ENCODE measurements at places on chromosomes 5 and 9.
A peak's percentile ranks its signal among the peaks of the same experiment; 100 is the strongest.

DNA sequence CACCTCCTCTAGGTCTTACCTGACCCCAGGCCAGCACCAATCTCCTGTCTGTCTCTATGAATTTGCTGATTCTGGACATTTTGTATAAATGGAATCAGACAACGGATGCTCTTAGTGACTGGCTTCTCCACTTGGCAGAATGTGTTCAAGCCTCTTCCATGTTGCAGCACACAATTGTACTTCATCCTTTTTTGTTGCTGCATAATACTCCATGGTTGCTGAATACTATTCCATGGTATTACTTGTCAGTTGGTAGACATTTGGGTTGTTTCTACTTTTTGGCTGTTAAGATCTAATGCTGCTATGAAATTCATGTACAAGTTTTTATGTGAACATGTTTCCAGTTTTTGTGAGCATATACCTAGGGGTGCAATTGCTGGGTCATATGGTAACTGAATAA, 34.3 kb upstream of the FCN1 start:
- DNase-seq = no peak

- no peak for DNase-seq
These were observed 28.4 kb downstream of the CSF1R start for GRCh38 chr5:150057996-150058395.

DNA sequence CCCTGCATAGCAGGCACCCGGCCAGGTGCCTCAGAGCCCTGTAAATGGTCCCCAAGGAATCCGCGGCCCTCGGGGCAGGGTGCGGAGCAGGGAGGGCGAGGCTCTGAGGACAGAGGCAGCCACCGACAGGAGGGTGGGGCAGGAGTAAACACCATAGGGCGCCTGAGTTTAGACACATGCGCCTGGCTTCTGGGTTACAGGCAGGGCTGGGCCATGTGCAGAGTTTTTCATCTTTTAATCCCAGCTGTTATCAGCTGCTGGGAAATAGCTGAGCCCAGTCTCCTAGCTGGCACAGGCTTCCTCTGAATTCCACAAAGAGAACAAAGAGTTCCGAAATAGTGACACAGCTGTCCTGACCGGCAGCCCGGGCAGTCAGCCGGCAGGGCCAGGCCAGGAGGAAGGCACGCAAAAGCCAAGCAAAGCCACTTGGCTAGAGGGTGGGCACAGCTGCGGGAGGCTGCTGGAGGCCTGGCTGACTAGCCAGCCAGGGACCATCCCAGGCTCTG, 98.9 kb upstream of the PHYKPL start:
- DNase-seq = no peak

DNA sequence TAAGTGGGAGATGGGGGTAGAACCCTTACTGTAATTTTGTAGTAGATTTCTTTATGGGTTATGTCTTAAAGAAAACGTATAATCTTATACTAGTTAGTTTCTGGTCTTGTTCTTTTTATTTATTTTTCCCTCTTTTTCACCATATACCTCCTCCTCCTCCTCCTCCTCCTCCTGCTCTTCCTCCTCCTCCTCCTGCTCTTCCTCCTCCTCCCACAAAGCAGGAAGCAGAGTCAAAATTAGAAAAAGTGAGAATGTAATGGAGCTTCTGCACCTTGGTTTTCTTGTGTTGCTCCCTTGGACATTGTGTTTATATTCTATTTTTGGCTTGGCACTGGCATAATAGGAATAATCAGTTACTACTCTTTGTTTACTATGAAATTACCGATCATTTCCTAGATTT, 4.5 kb downstream of the MACIR start:
- no peak for DNase-seq

DNA sequence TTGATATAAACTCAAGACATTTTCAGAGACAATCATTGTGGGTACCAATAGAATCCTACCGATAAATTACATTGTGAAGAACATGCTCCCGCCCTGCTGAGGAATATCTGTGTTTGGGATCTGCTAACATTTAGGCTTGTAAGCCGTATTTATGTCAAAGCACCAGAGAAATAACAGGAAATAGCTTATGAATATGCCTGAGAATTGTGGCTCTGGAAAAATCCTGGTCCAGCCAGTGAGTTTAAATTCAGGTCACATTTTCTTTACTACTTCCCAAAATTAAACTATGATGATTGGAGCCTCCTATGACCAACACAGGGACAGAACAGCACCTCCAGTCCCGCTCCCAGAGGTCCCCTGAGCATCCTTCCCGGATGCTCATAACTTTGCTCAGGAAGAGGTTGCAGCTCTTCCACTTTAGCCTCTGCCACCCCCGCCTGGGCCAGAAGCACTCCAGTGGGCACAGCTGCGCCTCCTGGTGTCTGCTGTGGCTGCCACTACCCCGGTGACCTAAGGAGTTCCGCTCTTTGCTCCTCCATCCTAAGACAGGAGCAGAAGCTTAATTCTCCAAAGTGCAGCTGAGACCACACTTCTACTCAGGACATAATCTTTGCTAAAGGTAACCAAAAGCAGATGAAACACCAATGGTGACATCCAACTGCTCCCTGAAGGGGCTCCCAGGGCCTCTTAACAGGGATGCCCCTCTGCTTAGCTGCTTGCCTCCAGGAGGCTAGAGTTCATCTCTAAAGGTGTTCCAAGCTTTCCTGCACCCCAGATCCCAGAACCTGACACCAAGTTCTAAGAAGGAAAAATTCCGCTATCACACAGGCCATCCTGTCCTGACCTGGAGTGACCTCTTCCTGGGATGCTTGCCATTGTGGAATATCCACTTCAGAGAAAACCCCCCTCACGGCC, 58.8 kb downstream of the SLC1A1 start:
- DNase-seq = no peak

DNA sequence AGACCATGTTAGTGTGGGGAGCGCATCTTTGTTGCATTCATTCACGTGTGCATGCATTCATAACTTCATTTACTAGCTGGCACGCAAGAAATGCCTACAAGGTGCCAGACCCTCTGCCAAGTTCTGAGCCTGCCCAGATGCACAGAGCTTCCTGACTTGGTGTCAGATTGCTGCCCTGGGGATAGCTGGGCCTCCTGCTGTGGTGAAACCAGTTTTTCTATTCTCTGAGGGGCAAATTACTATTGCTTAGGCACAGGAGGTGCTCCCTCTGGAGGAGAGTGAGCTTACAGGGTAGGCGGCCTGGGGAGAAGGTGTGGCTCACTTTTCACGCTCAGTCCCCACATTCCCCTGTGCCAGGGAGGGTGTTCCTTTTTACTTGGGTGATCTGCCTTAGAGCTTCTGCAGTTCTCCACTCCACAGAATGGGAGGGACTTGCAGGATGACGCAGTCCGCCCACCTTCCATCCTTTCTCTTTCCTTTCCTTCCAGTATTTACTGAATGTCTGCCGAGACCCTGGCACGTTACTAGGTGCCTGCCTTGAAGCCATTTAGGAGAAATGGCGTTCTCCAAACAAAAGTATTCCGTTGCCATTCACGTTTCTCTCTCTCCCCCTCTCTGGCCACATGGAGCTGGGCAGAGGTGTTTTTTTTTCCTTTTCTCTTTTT, 27.9 kb upstream of the CTNNA1 start:
- no peak for DNase-seq

DNA sequence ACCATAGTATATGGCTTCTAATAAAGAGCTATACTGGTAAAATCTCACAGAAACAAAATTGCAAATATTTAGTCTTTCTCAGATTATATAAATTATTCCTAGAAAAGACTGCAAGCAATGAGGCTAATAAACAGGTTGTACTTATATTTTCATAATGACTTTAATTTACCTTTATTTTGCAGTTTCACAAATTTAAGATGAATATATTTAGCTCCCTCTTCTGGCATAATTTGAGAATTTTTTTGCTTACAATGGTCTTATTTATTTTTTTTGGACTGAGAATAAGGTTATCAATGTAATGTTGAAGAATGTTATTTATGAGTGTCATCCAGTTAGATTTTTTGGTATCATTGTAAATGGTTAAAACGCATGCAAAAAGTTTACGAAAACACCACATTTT, 56.7 kb downstream of the PIK3R1 start:
- no peak for DNase-seq

DNA sequence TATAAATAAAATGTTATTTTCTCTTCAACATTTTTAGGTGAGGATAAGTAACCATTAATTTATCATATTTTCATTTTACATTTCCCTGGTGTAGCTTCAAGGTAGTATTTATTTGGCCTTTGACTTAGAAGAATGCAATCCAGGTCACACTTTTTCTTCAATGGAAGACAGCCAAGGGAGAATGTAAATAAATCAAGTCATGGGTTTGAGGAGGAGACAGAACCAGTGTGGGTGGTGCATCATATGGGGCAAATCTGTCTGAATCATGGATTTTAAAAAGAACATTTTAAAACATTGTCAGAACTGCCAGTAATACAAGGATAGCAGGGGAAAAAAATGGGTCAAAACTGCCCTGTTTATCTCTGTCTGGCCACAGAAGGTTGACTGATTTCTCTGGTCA, 229.5 kb downstream of the FAM114A2 start:
- no peak for DNase-seq

DNA sequence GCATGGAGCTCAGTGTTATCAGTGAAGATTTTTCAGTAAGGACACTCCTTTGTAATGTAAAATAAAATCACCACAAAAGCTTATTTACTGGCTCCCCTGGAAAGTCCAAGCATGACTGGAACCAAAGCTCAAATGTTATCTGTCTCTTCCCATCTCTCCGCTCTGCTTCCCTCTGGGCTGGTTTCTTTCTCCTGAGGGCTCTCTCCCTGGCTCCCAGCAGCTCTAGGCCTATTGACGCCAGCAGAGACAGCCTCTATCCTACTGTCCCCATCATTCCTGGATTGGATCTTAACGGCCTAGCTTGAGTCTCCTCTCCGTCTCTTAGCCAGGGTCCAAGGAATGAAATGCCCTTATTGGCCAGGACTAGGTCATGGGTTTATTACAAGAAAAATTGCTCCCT, 86.1 kb downstream of the TMEM167A start:
- DNase-seq = no peak

GRCh38 chr5:34570721-34571676, 85.1 kb upstream of the RAI14 start:
- no peak for DNase-seq

- DNase-seq = peak; percentile 1
These were observed 21.9 kb downstream of the DEPDC1B start for GRCh38 chr5:60677850-60678664.

DNA sequence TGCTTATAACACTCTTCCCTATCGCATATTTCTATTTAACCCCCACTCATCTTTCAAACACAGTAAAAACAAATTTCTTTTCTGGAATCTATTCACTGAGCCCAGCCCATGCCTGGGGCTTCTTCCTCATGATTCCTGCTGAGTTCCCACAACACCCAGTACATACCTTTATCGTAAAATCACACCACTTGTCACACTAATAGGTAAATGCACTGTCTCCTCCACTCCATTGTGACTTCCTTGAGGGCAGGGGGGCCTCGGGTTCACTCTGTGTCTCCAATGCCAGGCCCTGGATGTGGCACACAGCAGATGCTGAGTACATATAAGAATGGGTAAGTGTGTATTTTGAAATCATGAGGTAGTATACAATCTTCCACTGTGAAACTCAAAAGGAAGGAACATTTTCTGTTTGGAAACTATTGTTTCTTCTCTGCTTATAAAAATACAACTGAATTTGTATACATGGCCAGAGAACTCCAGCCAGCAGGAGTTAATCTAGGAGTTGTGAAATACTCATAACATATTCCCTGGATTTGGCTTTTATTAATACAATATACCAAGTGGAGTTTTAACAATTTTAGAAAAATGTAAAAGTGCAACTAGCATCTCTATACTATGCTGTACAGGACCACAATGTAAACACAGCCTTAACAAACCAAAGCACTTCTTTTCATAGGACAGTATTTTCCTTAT, 7.2 kb downstream of the PLK2 start:
- no peak for DNase-seq

GRCh38 chr5:181114284-181114843, 16.6 kb downstream of the OR2V1 start:
- no peak for DNase-seq

- DNase-seq = no peak
These were observed 659 bp downstream of the RAI14 start for GRCh38 chr5:34656700-34657273.

DNA sequence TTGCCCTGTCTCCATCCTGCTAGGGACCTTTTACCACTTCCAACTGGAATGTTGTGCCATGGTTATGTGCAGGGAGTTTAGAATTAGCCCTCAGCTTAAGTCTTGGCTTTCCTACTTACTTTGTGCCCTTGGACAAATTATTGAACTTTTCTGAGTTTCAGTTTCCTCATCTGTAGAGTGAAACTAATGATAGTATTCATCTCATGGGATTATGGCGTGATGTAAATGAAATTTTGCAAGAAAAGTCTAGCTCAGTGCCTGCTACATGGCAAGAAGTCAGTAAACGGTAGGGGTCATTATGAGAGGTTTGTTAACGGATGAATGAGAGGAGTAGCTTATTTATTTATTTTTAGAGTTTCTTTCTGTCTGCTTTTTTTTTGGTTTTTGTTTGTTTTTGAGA, 1.8 kb downstream of the MVB12B start:
- no peak for DNase-seq

GRCh38 chr9:122186301-122186700, 26.6 kb downstream of the MORN5 start:
- no peak for DNase-seq

DNA sequence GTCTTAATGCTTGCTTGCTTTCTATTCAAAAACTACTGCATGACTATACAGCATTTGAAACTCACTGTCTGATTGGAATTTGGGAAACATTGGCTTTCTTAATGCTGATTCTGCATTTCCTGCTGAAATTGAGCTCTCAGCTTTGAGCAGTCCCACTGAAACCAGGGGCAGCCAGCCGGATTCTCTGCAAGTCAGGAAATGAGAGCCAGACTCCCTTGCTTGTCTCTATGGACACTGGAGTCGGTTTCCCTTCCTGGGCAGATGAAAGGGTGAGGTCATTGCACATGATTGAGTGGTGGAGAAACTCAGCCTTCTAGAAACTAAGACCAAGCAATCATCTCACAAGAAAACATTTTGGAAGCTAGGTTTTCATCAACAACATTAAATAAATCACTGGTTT, 119.7 kb upstream of the SPATA31C2 start:
- DNase-seq = no peak

DNA sequence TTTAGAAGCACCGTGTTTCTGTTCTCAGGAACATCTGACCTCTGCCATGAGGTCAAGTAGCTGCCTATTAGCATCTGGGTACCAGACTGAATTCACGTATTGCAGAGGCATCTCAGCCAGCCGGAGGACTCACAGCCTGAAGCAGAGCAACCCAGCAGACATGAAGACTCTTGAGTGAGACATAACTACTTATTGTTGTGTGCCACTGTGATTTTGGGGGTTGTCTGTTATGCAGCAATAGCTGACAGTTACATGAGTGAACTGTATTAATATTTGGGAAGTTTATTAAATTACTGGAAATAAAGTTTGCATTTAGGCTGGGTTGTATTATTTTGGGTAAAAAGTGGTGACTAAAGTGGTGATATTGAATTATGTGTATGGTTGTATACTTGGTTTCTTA, 1.3 kb upstream of the ACOT12 start:
- DNase-seq = no peak

DNA sequence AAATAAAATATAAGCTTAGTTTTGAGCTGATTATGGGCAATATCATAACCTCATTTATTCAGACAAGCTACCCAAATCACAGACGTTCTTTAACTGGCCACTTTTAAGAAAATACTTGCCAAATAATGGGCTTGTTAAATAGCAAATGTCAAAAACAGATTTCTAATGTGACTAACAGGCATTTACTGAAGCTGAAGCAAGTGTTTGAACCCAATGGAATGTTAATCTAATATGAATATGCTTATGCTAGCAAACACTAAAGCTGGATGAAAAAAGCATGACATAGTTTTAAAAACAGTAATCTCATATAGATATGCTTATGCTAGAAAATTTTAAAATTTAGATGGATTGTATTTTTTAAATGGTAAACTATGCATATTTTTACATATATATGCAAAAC, 411.6 kb upstream of the PTGER4 start:
- DNase-seq = no peak

Data from NCI-H1930 (cell line).